ENCODE measurements at places on chromosomes 4 and X.

DNA sequence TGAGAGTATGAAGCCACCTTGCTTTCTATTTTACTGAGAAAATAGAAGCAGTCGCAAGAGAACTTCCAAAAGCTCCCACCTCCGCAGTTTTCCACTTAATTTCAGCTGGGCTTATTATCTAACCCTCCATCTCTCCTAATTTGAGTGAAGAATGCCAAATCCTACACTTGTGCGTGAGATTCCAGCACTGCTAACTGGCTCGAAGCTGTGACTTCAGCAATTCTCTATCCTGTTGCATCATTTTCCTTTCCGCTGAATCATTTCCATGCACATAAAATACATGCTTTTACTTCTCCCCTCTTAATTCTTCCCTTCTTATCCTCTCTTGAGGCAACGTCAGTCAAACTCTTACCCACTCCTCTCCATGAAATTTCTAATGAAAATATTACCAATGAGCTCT, 189.5 kb downstream of the GASK1B start:
- no peak for DNase-seq

GRCh38 chr4:139815778-139816601, 150.4 kb downstream of the MGST2 start:
- no peak for DNase-seq

DNA sequence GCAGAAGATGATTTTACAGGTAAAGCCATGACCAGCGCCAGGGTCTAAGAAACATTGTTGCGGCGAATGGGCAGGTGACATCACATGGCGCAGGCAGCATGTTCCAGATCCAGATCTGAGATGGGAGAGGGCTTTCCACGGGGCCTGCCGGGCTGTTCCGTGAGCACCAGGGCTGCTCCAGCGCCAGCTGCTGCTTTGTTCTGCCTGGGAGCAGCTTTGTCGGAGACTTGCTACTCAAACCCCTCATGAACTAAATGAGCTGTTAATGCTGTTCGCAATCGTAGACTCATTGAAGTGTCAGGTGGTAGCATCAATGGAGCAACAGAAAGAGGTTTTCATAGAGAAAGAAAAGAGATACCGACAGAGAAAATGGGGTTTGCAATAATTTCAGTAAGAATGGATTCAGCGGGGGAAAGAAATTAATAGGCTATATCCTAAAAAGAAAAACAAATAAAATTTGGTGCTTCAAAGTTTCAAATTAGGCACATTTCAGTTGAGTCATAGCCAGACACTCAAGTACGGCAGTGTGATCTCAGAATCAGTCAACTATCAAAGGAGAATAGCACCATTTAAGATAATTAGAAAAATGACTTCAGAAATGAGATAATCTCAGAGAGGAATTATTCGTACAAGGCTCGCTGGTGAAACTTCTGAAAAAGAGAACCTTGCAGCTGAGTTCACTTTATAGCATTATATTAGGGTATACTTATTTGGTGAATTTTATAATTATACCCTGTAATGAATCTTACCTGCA, 23.9 kb downstream of the SORBS2 start:
- DNase-seq, result no peak

DNA sequence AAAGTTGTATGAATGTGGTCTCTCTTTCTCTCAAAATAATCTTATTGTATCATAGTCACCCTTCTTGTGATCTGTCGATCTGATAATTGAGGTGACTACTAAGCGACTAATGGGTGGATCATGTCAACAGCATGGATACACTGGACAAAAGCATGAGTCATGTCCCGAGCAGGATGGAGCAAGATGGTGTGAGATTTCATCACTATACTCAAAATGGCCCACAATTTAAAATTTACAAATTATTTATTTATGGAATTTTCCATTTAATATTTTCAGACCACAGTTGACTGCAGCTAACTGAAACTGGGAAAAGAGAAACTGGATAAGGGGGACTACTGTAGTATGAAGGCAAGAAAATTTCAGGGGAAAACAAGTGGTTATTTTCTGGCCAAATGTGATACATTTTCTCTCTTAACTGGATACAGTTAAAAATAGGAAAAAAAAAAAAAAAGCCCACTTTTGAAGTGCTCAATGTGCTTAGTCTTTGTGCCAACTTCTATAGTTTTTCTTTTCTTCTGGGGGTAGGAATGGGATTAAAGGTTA, 25.3 kb downstream of the FAM241A start:
- DNase-seq, result peak; percentile 60

- no peak for DNase-seq
These were observed 68.5 kb downstream of the GALNT7 start for GRCh38 chr4:173237152-173237551.

GRCh38 chr4:142648378-142648777, 197.7 kb downstream of the INPP4B start:
- no peak for DNase-seq

GRCh38 chrX:133005042-133005441, 46.6 kb upstream of the HS6ST2 start:
- DNase-seq, result no peak

DNA sequence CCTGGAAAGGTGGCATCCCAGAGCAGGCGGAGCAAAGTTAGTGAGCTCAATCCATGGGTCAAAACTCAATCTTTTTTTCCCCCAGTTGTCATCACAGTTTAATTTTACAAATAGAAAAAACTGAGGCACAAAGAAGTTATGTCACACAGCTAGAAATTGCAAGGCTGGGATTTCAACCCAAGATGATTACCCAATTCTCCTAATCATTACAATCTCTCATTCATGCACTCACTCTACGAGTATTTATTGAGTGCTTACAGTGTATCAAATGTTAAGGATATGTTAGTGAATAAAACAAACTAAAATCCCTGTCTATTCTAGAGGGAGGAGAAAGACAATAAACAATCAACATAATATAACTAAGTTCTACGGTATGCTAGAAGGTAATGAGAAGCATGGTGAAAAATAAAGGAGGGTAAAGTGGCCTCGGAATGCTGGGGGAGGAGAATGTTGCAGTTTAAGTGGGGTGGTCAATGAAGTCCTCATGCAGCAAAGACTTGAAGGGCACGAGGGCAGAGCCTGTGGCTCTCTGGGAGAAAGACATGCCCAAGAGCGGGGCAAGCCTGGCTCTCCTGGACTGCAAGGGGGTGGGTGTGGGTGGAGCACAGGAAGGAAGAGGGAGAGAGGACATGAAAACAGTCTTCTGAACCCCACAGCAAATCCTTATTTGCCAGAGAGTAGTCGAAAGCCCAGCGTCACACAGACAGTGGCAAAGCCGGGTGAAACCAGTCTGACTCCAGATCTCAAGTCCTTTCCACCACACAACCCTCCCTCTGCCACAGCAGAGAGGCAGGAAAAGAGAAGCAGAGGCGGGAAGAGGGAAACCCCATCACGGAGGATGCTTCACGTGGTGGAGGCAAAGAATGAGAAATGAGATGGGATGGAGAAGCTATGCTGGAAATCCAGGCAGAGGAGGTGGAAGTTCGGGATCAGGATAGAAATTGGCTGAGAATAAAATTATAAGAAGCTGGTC, 48.3 kb downstream of the RAB33B start:
- DNase-seq, result no peak

DNA sequence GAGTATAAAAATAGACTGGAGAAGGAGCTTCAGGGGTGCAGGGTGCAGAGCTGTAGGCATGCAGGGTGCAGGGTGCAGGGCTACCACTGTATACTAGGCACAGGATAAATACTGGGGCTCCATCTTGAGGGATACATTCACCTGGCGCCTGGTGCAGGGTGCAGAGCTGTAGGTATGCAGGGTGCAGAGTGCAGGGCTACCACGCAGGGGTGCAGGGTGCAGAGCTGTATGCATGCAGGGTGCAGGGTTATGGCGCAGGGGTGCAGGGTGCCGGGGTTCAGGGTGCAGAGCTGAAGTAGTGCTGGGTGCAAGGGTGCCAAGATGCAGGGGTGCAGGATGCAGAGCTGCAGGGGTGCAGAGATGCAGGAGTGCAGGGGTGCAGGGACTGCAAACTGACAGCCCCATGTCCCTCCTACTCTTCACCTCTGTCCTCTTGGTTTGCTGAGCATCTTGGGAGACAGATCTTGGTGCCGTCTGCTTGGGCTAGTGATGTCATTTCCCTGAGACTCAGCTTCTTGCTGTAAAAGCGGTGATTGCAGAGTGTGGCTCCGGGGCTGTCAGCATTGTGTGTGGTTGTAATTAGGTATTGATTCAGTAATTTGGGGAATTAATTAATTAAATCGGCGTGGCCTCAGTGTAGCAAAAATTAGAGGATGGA, 91.2 kb downstream of the ADRA2C start:
- no peak for DNase-seq

DNA sequence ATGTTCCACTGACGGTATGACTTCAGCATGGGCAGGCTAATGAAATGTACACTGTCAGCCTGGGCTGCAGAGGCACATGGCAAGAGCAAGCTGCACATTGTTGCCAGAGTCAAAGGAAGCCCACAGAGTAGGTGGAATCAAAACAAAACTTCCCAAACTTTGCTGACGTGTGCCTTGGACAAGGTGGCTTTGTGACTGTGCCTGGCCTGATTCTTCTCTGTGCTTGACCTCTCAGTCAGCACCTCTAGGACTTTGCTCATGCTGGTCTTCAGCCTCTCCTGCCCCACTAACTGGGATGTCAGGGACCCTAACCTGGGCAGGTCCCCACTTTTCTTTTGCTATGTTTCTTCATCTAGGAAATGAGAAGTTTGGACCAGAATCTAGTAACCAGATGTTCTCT, 40.5 kb upstream of the KIAA1210 start:
- no peak for DNase-seq

- no peak for DNase-seq
These were observed 90.1 kb downstream of the IRF2 start for GRCh38 chr4:184384056-184384809.

DNA sequence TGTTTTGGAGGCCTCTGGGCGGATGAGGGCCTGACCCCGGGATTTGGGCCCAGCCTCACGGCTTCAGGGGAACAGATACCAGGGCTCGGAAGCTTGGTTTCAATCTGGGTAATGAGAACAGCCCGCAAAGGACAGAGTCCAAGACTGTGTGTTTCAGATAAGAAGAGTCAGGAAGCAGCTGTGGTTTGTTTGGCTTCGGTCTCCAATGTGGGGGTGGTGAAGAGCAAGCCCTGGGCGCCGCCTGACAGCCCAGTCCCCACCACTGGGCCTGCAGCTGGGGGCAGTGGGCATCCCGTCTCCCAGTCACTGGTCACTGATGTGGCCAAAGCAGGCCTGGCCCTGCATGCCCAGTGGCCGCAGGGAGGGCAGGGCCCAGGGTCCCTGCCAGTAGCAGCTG, 9.1 kb downstream of the WFS1 start:
- no peak for DNase-seq

DNA sequence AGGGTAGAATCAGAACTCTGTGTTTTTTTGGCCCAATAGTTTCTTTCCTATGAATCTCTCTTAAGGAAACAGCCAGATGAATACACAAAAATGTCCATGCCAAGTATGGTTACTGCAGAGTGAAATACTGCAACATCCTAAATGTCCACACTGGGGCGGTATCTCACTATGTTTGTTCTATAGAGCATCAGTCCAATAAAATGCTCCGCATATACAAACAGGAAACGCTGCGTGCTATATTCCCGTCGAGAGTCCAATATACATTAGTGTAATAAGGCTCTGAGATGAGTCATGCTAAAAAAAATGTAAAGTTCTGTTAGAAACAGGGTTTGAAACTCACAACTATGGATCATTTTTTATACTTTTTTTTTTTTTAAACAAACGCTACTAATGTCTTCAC, 72.9 kb upstream of the ENOX2 start:
- DNase-seq, result peak; percentile 25
